Glutamatergic neuron (in vitro differentiated cells): ENCODE measurements at places on chromosomes 3 and 15. TPM values are rescaled to one million over a fixed set of nuclear protein-coding genes. Genes with fewer than 3 reads are reported as not detected.

DNA sequence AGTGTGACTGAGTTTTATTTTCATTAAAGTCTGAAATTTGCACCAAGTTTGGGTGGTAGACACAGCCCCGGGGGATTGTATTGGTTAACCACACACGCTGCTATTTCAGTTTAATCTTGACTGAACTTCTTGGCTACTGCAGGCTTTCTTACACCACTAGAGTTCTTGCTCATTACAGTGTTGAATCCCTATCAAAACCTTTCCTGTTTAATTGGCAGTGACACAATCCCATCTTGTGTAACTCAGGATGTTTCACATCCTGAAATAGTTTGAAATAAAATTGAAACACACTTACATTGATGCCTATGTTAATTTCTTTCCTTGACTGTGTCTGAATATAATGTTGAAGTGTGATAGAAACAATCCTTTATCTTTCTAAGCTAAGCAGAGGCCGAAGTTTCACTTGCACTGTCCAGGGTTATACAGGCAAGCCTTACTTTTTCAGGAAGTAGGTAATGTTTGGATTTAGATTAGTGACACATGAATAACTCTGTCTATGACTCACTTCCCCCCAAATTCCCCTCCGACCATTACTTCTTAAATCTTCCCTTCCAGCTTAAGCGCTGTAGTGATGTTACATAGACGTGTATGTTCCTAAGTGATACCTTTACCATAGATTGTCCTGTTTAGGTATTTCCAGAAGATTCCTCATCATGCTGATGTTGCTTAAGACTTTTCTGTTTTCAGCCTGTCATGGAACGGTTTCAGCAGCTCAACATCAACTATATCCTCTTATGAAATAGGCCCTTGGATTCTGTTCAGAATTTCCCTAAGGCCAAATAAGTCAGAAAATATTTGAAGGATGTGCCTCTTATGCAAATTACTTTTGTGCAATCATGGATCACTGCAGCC is 16.8 kb downstream of the ATG7 start:
- DNase-seq = no peak

- DNase-seq = no peak
These were observed 178.7 kb downstream of the THRB start for GRCh38 chr3:24315971-24316370.

GRCh38 chr3:88211096-88211890 is 61.5 kb downstream of the C3orf38 start:
- DNase-seq = no peak

DNA sequence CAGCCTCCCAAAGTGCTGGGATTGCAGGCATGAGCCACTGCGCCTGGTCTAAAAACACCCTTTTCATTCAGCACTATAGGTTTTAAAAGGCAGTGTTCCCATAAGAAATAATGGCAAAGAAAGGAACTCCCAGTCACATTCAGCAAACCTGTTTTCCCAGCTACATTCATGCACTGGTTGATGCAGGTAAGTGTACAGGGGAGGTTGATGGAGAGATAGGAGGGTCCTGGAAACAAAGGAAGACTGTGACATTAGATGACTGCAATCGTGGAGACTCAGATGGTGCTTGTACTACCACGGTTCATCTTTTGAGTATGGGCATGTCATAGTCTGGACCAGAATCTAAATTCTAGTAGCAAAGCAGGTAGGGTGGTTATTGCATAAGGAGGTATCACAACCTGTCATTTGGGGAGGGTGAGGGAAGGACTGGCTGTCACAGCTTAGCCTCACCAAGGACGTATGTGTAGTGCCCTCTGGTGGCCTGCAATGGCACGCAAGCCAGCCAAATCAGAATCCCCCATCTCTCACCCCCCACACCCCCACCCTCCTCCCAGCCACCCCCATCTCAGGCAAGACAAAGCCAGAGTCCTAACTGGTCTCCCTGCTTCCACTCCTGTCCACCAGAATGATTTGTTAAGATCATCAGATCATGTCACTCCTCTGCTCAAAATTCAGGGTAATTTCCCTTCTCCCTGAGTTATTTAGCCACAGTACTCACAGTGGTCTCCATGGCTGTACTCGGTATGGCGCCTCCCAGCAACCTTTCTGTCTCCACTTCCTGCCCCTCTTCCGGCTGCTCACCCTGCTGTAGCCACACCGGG is 28.8 kb upstream of the UBL7 start:
- DNase-seq = peak; percentile 83

GRCh38 chr3:10010878-10011465 is 15.3 kb upstream of the FANCD2 start:
- DNase-seq = peak; percentile 98

B2M gene
- 21.5 TPM for total RNA-seq

COL6A5 gene
- total RNA-seq = not detected

PLSCR5 gene
- not detected for total RNA-seq

SEMA5B gene
- total RNA-seq = 61.1 TPM

CSNK1G1 gene
- total RNA-seq = 34.2 TPM

ALDH1A2 gene
- not detected for total RNA-seq
